ENCODE measurements at places on chromosomes 2 and 18.

DNA sequence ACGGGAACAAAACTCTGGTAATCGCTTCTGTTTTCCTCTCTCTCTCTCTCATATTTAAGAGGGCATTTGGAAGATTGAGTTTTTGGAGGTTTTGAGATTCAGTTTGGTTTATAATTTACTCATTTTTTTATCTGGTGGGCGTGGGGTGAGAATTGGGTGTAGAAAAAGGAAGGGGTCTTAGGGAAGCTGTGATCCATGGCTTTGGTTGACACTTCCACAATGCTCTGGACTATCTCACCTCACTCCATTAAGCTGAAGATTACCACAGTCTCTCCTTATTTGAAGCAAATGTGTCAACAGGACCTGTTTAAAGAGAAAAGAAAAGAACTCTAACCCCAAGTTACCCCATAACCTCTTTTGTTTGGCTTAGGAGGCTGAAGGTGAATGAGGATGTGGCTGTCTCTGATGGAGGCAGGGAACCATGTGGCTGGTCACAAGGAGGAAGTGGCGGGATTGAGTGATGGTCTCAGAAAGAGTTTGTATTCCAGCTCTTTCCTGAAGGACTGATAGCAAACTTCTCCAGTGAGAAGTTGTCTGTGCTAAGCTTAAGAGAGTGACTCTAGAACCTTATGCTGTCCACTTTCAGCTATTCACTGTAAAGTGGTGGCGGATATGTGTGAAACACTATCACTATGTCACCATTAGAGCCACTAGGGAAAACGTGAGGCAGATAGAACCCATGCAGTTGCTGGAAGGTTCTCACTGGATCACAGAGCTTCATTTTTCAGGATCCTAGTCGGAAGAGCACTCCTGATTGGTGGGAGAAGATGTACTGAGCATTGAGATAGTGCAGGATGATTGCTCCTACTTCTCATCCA is 934 bp downstream of the ZNF804A start:
- DNase-seq, result peak; percentile 35

GRCh38 chr2:166494140-166494624 is at the start of gene SCN7A:
TSS of gene SCN7A (minus strand) at chr2:166494249. CDS start at chr2:166477696, 16,553 bp downstream.
- peak; percentile 54 for DNase-seq

GRCh38 chr18:63336366-63337099 is 17.0 kb upstream of the BCL2 start:
- DNase-seq, result peak; percentile 90

- DNase-seq, result no peak
These were observed 604 bp upstream of the STK11IP start for GRCh38 chr2:219596954-219597551.

DNA sequence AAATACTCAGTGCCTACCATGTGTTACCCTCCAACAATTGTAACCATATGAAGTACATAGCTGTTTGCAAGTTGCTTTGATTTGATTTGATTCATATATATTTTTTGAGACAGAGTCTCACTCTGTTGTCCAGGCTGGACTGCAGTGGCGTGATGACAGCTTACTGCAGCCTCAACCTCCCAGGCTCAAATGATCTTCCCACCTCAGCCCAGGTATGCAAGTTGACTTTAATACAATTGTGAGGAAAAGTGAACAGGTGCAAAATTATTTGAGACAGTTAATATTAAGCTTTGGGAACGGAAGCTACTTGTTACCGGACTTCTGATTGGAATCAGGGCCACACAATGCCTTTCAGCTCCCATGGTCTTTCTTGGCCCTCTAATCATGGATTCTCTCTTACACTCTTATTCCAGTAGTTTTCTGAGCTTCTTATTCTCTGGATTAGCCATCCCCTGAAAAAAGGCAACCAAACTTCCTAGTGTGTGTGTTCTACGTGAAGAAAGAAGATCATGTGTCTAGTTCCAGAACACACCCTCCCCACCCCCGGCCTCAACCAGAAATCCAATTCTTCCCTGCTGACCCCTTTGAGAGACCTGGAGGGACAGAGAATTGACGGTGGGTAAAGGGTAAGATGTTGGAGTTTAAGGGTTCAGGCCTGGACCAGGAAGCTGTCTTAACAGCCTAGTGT is 1.1 kb upstream of the RPL37A start:
- no peak for DNase-seq

Data from astrocyte (in vitro differentiated cells and primary cell).